ENCODE measurements at places on chromosomes 3 and 15. TPM values are rescaled to one million over a fixed set of nuclear protein-coding genes. Genes with fewer than 3 reads are reported as not detected.

DNA sequence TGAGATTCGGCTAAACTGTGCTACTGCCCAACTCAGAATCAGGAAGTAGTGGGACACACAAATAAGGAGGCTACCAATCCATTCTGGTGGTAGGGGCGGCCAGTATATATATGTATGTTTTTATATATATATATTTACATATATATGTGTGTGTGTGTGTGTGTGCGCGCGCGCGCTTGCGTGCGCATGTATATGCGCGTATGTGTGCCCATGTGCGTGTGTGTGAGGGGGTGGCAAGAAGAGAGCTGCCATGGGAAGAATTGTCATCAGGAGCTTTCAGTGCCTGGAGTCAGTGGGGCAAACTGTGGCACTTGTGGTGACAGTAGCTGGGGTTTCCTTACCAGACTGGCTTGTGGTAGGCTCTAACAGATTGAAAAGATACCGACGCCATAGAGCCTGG lies 26.5 kb downstream of the GXYLT2 start:
- H3K36me3 ChIP-seq, result no peaks in the 10 kb centered on the region
- H3K4me1 ChIP-seq, result no peaks in the 10 kb centered on the region
- DNase-seq, result no peak
- H3K4me3 ChIP-seq, result no peak overlapping the region

GRCh38 chr3:171585039-171585438 lies 124.8 kb upstream of the TNIK start:
- H3K4me1 ChIP-seq, result no peaks in the 10 kb centered on the region
- no peak for DNase-seq
- H3K4me3 ChIP-seq, result no peak overlapping the region
- no peaks in the 10 kb centered on the region for H3K27me3 ChIP-seq
- H3K27ac ChIP-seq, result no peak overlapping the region

DNA sequence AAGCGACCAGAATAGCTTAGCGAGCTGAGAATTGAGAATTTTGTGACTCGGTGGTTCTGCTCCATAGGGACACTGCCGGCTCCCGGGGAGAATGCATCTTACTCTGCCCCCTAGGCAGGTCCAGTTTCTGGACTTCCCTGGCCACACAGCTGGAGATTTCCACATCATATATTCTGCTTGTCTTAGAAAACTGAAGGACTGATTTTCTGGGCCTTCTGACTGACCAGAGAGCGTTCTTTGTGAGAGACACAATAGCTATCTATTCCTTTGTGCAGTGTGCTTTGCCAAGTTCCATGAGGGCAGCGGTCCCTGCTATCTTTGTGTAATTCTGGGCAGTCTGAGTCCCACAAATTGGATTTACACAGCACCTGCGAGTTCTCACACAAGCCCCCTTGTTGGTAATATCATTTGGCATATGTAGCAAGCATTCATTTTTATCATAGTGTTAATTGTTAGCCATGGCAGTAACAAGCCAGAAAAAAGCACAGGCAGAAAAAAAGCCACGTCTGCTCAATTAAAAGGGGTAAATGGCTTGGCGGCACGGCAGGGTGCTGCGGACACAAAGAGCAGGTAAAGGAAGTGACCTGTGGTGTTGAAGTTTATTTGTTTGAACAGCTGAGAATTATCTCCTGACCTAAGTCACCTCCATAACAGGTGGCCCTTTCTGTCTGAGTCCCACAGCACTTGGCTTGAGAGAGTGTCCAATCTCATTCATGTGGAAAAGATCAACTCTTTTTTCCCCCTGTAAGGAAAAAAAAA lies 688.7 kb downstream of the TUSC7 start:
- peak overlapping the region; percentile 22 for H3K27ac ChIP-seq
- H3K27me3 ChIP-seq, result no peaks in the 10 kb centered on the region
- H3K36me3 ChIP-seq, result no peaks in the 10 kb centered on the region
- DNase-seq, result peak; percentile 86
- peak overlapping the region; percentile 47 for H3K4me3 ChIP-seq

DNA sequence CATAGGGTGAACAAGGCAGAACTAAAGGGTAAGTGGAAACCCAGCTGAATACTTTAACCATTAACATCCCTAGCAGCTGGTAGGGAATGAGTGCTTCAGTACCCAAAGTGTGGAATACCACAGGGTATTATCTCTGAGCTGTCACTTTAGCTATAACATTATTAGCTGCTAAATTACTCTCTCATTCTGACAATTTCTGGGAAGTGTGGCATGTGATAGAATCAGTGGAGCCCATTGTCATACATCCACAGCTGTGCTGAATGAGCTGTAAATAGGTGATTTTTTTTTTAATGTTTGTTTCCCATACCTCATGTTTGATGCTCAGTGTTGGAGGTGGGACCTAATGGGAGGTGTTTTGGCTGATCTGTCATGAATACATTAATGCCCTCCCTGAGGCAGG lies 894.3 kb downstream of the DIPK2A start:
- no peak overlapping the region for H3K4me3 ChIP-seq
- no peak overlapping the region for H3K27ac ChIP-seq
- no peak for DNase-seq
- H3K36me3 ChIP-seq, result no peaks in the 10 kb centered on the region

- H3K4me1 ChIP-seq, result no peaks in the 10 kb centered on the region
- no peaks in the 10 kb centered on the region for H3K36me3 ChIP-seq
- H3K4me3 ChIP-seq, result no peak overlapping the region
- H3K27ac ChIP-seq, result no peak overlapping the region
- H3K27me3 ChIP-seq, result no peaks in the 10 kb centered on the region
These were observed 131.0 kb upstream of the TPRG1 start for GRCh38 chr3:189040656-189041335.

DNA sequence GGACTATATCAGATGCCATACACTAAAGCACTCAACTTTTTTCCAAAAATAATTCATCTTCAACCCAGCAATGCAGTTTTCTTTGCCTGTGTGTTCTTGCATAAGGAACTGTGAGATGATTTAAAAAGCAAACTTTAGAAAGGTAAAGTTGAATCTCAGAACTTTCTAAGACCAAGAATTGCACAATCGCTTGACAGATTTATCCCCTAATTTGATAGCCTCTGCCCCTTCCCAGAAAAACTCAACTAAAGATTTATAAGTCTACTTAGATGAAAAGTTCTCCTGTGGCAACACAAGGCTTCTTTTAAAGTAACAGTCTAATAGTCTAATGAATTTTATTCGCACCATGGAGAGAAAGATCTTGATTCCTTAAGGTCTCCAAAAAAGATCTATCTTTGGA lies 259.3 kb downstream of the MAGI1 start:
- H3K4me3 ChIP-seq, result no peak overlapping the region
- H3K27me3 ChIP-seq, result no peaks in the 10 kb centered on the region
- DNase-seq, result no peak
- no peaks in the 10 kb centered on the region for H3K4me1 ChIP-seq
- no peaks in the 10 kb centered on the region for H3K36me3 ChIP-seq

DNA sequence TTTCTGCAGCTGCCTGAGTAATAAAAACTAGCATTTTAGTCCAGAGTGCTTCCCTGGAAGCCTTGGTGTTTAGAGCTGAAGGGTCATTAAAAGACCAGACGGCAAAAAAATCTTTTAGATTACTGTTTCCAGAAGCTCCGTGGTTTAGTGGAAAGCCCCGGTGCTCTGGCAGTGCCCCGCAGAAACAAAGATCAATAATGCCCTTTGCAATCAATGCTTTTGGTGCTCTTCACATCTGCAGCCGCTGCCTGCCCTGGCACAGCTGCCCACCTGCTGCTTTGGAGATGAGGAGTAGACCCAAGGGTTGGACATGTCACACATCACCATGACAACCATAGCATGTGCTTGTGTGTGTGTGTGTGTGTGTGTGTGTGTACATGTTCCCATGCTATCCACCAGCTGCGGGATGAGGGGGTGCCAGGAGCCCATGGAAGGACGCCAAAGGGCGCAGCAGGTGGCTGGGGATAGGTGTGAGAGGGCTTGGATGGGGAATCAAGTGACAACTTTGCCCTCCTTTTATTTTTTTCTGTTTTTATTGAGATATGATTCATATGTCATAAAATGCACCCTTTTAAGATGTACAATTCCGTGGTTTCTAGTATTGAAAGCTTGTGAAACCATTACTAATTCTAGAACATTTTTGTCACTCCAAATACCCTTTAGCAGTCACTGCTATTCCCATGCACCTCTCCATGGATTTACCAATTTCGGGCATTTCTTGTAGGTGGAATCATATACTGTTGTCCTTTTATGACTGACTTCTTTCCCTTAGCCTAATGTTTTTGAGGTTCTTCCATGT lies 75.7 kb upstream of the KLHL25 start:
- H3K4me1 ChIP-seq, result no peaks in the 10 kb centered on the region
- DNase-seq, result no peak
- no peaks in the 10 kb centered on the region for H3K36me3 ChIP-seq
- no peak overlapping the region for H3K4me3 ChIP-seq
- H3K27ac ChIP-seq, result no peak overlapping the region
- H3K27me3 ChIP-seq, result no peaks in the 10 kb centered on the region

DNA sequence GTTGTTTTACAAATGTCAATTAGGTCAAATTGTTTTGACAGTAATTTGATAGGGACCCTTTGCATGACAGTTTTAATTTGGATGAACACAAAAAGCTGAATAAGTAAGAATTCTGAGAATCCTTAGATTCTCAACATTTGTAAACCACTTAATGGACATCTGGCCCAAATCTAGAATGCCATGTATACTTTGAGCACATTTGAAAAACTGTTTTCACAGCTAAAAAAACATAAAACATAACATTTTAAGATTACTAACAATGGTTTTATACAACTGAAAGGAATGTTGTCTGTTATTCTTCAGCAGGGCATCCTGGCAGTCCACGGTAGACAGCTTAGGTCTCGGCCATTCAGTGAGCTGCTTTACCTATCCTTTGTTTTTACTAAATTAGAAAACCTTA lies 34.5 kb upstream of the TM2D3 start:
- H3K4me3 ChIP-seq, result no peak overlapping the region
- no peak overlapping the region for H3K27ac ChIP-seq
- H3K4me1 ChIP-seq, result no peaks in the 10 kb centered on the region

Gene ATP10A
- total RNA-seq, result 3.9 TPM

Gene ADGRG7
- not detected for total RNA-seq

All from H9 (cell line).